ENCODE measurements at places on chromosomes 11 and 22.

GRCh38 chr11:120827820-120828219, 196.1 kb upstream of the TBCEL start:
- no peak for DNase-seq

GRCh38 chr11:8251616-8252295, 11.9 kb downstream of the LMO1 start:
- no peak for DNase-seq

- DNase-seq: no peak
Observed at GRCh38 chr22:46293577-46294260, 3.0 kb upstream of the GTSE1 start.

GRCh38 chr11:119181677-119182412, 3.4 kb upstream of the NHERF4 start:
- DNase-seq: no peak

DNA sequence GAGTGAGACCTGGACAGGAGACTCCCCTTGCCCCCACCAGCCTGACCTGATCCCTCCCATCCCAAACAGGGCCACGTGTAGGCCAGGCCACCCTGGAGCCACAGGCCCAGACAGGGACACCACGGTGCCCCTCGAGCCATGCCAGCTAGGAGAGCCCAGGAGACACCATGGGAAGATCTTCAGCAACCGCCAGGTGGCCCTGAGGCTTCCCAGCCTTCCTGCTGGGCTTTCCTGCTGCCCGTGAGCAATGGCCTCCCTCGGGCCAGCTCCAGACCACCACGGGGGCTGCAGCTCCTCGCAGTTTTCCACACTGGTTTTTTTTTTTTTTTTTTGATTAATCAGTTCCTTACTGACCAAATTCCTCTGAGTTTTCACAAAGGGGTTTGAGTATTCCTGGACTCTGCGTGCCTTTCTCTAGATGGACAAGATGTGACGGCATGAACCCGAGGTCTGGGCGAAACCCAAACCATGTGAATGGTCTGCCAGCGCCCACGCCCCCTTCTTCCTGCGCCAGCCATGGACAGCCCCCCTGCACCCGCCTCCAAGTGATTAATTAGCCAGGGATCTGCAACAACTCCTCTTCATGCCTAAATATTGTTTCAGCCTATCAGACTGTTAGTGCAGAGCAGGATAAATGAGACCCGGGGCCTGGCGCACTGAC, 40.9 kb downstream of the TBX1 start:
- no peak for DNase-seq

- no peak for DNase-seq
Observed at GRCh38 chr11:106998916-106999188, 19.4 kb downstream of the GUCY1A2 start.

GRCh38 chr11:9003573-9004182, at the start of gene NRIP3:
NRIP3 (minus strand) TSS chr11:9004001; CDS start chr11:9003935, 66 bp downstream.
- peak; percentile 58 for DNase-seq

DNA sequence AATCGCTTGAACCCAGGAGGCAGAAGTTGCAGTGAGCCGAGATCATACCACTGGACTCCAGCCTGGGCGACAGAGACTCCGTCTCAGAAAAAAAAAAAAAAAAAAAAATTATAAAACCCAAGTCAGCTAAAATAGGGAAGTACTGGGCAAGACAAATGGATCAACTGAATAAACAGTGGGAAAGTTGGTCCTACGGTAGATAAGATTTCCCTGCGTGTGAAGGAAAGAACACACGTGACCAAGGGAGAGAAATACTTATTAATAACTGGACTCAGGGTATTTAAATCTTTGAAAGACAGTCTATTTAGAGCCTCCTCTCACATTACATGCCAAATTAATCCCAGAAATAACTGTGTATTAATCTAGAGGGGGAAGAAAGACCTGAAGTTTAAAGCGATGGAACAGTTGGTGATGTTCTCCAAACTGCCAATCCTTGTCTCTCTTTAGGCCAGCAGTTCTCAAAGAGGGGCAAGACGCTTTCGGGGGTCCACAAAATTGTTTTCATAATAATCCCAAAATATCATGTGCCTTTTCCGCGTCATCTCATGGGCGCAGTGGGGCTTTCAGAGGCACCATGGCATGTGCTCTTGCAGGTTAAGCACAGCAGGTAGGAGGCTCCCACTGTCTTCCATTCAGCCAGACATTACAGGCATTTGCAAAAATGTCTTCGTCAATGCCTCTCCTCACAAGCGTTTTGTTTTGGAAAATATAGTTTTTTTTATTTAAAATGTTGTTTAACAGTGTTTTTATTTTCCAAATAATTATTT, 6.6 kb downstream of the RTL6 start:
- no peak for DNase-seq

GRCh38 chr22:38348751-38349496, 31.7 kb upstream of the CSNK1E start:
- DNase-seq: no peak

- no peak for DNase-seq
Observed at GRCh38 chr22:46737976-46738646, at the start of gene CERK. CERK (minus strand) TSS chr22:46738252; CDS start chr22:46738148, 104 bp downstream.

DNA sequence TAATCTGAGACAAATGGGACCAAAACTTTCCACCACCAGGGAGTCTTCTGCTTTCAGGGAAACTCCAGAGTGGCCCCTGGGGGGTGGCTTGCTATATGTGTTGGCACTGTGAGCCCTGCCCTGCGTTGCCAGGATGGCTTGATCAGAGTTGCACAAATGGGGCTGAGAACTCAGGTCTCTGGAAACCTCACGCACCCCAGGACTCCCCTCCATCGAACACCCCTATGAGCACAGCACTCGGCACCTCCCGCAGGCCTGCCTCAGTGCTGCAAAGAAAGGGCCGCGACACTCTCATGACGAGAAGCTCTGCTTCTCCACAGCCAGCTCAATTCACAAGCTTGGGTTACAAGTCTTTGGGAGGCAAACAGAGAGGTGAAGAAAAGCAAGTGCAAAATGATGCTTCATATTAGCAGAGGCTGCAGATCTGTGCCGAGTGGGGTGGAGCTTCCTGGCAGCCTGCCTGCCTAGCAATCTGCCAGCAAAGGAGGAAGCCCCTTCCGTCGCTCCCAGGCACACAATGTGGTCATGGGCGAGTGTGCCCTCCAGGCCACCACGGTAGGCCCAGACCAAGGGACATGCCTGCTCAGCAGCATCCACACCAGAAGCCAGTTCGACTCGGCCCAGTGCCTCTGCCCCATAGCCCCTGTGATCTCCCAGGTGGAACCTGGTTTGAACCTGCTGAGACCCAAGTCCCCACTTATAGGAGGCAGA, 55.7 kb downstream of the MYH9 start:
- no peak for DNase-seq

DNA sequence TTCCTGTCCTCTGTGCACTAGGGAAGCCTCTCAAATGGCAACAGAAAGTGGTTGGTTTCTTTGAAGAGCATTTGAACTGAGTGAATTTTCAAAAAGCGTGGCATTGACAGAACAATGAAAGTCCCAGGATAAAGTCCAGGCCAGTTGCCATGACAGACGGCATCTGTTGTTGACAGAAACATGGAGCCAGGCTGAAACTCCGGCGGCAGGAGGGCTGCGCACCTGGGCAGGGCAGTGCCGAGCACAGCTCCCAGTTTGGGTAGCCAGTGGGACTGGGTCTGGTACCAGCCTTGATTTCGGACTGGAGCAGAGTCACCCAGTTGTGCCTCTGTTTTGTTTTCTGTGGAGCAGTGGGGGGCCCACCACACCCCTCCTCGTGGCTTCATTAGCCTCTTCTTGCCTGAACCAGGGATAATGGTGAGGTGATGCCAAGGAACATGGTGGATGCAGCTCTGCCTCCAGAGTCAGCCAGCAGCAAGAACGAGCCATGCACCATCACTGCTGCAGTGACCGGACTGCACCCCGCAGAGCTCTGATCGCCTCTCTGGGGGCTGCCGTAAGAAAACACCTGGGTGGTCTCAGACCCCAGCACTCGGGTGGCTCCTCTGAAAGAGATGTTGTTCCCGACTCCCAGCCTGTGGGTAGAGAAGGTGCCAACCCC, 9.8 kb upstream of the SEPTIN5 start:
- no peak for DNase-seq

Measured in stimulated activated CD8-positive, alpha-beta memory T cell treated with anti-CD3 and anti-CD28 coated beads, Interleukin-4, amount 100 ng/mL, for 1 hour (primary cell).